ENCODE measurements at places on chromosomes 12 and 14.

- DNase-seq: no peak
Measured at GRCh38 chr12:131147894-131148293, 194.2 kb downstream of the ADGRD1 start.

DNA sequence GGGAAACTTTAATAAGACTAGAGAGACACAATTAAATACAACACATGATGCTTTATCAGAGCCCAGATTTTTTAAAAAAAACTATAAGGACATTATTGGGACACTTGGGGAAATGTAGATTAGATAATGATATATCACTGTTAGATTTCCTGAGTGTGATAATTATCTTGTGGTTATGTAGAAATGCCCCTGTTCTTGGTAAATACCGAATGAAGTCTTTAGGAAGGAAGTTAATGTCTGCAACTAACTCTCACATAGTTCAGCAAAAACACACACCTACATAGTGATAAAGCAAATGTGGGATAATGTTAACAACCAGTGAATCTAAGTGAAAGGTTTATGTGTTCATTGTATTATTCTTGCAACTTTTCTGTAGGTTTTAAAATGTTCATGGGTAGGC lies 14.6 kb upstream of the CACNB3 start:
- DNase-seq: no peak

- DNase-seq: no peak
Measured at GRCh38 chr12:46981622-46982021, 97.8 kb upstream of the PCED1B start.

DNA sequence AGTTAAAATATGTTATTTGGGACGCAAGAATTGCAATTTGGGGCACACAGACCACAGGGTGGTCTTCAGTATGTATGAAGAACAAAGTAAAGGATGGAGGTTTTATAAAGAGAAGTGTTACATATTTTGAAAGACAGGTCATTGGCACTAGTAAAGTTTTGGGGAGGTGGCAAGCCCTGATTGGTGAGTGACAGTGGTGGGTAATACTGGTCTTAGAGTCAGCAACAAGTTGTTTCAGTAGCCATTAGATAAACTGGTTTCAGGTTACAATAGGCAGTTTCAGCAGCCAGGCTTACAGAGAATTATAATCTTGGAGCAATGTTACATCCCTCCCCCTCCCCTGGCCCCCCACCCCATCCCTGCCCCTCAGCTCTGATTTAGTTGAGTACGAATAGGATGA lies 17.5 kb downstream of the MARK3 start:
- no peak for DNase-seq

- DNase-seq: no peak
Measured at GRCh38 chr12:92289629-92290349, 144.1 kb upstream of the BTG1 start.

GRCh38 chr12:86600664-86601231 lies 344.6 kb upstream of the MGAT4C start:
- no peak for DNase-seq

DNA sequence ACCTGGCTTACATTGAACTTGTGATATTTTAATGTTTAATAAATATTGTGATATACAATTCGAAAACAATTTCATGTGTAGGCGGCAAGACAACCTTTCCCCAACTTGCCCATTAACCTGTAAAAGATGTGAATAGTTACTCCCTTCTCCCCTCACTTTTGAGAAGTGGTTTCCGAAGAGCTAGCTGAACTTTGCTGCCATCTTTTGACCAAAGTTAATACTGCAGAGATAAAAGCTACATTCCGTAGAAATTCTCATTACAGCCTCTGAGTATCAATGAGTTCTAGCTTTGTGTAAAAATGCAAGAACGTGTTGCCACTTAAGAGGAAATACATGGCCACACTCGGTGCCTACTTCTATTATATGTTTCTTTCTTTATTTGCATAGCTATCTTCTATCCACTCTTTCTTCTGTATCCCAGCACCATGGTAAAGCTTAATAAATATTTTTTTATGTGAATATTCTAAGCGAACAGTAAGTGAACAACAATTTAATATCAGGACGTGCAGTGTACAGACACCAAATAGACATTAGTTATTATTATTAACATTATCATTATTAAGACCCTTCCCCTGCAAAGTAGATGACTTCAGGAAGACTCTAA lies 105.1 kb upstream of the TMEM260 start:
- no peak for DNase-seq

DNA sequence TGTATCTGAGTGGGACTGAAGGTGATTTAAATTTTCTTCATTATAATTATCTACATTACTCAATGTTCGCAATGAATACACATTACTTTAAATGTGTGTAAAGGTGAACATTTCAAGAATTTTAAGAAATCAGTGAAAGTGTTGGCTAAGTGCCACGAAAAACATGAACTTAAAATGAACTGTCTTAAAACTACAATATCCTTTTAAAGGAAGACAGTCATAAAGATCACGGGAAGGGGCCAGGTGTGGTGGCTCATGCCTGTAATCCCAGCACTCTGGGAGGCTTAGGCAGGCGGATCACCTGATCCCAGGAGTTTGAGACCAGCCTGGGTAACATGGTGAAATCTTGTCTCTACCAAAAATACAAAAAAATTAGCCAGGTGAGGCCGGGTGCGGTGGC lies 11.2 kb downstream of the MOK start:
- no peak for DNase-seq

DNA sequence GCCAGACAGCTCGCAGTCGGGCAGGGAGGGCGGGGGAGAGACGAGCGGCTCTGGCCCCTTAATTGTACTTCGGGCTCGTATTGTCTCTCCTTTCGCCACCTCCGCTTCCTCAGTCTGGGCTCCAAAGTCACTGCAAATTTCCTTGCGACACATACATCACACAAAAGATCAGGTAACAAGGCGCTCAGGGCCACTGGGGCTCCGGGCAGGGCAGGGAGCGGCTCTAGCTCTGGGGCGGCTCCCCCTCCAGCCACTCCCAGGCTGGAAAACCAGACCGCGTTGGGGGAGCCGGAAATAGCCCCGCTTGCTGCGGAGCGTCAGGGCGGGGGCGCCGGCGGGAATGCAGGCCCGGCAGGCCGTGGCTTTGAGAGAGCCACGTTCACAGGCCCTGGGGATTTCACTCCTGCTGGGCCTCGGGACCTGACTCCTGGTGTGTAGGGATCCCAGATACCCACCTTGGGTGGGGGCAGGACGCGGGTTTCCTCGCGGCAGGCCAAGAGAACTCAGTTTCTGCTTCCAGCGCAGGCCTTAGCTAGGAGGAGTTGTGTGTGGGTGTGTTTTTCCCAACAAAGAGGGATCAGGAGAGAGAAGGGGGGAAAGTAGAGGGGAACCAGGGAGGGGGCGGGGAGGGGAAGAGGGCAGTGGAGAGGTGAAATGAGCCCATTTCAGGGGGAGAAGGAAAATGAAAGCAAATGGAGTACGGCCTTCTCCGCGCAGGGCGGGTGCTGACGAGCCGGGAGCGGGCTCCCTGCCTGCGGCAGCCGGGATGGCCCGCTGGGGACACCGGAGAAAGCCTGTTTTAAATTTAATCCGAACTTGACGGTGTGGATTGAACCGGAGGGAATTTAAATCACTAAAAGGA lies 4.4 kb upstream of the HOXC9 start:
- no peak for DNase-seq

Measured in activated CD4-positive, alpha-beta T cell treated with anti-CD3 and anti-CD28 coated beads, Interleukin-2, amount 50 U/mL, for 48 hours (primary cell).